Activated CD8-positive, alpha-beta memory T cell treated with anti-CD3 and anti-CD28 coated beads, Interleukin-2, amount 10 ng/mL, durations not matched to agents 7 days and 5 days (primary cell): ENCODE measurements at places on chromosomes 2 and 18. TPM values are rescaled to one million over a fixed set of nuclear protein-coding genes. Genes with fewer than 3 reads are reported as not detected.
A peak's percentile ranks its signal among the peaks of the same experiment; 100 is the strongest.

GRCh38 chr2:161571051-161571429 lies 53.2 kb upstream of the SLC4A10 start:
- H3K27ac ChIP-seq, result peak overlapping the region; percentile 48
- H3K36me3 ChIP-seq, result no peaks in the 10 kb centered on the region
- H3K27me3 ChIP-seq, result peaks cover 6% of the 10 kb centered on the region
- no peak overlapping the region for H3K4me3 ChIP-seq

DNA sequence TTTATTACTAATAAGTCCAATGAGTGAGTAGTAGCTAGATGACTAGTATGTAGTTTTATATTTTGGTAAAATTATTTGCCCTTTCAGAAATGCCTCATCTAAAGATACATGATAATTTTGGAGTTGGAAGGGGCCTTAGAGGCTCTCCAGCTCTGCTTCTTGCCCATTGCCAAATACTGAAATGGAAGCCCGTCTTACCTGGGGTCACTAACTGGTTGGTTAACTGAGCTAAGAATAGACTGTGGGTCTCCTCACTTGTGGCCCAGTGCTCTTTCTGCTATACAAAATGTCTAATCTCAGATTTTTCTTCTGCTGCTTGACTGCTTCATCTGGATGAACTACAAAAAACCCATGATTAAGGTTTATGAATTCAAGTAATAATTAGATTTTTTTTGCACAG lies 67.1 kb downstream of the CLIP4 start:
- no peak for DNase-seq
- H3K36me3 ChIP-seq, result peaks cover 16% of the 10 kb centered on the region
- H3K27ac ChIP-seq, result no peak overlapping the region
- H3K27me3 ChIP-seq, result no peaks in the 10 kb centered on the region
- peaks cover 2% of the 10 kb centered on the region for H3K4me1 ChIP-seq

- peaks cover 62% of the 10 kb centered on the region for H3K27me3 ChIP-seq
- no peak for DNase-seq
- peaks cover 6% of the 10 kb centered on the region for H3K4me1 ChIP-seq
These were observed 290.8 kb upstream of the CXCR4 start for GRCh38 chr2:136408795-136409194.

- no peak overlapping the region for H3K4me3 ChIP-seq
- DNase-seq, result no peak
- H3K36me3 ChIP-seq, result peaks cover 32% of the 10 kb centered on the region
- no peak overlapping the region for H3K27ac ChIP-seq
These were observed 516.9 kb downstream of the ARHGAP15 start for GRCh38 chr2:143645921-143646645.

PTPN2 gene
- 65.4 TPM for total RNA-seq

- H3K4me3 ChIP-seq, result no peak overlapping the region
- no peaks in the 10 kb centered on the region for H3K36me3 ChIP-seq
- H3K4me1 ChIP-seq, result peaks cover 26% of the 10 kb centered on the region
- H3K27ac ChIP-seq, result peak overlapping the region; percentile 45
These were observed 6.0 kb upstream of the SLC35F6 start for GRCh38 chr2:26757873-26758789.
